ENCODE measurements at places on chromosomes 2 and 18.

DNA sequence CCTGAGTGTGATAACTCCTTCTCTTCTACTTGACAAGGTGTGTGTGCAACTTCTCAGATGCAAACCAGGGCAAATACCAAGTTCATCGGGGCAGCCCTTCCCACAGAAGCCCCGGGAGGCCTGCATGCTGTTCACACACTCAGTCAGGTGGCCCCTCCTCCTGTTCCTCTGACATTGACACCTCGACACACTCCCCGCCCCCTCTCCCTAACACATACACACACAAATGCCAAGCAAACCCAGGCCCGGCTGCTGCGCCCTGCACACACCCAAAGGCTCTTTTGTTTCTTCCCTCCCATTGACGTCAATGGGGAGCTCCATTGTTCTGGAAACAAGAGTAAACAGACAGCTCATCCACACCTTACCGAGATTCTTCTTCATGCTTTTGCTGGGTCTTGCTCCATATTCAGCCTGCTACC, 1.7 kb upstream of the PER2 start:
- no peaks in the 10 kb centered on the region for H3K27me3 ChIP-seq
- no peaks in the 10 kb centered on the region for H3K36me3 ChIP-seq
- no peak overlapping the region for H3K4me3 ChIP-seq
- DNase-seq, result no peak

- DNase-seq, result no peak
- no peaks in the 10 kb centered on the region for H3K4me1 ChIP-seq
- no peaks in the 10 kb centered on the region for H3K36me3 ChIP-seq
- no peaks in the 10 kb centered on the region for H3K27me3 ChIP-seq
These were observed 186.0 kb downstream of the CAMKMT start for GRCh38 chr2:44547718-44548117.

- H3K27me3 ChIP-seq, result no peaks in the 10 kb centered on the region
- DNase-seq, result no peak
- H3K4me3 ChIP-seq, result no peak overlapping the region
- H3K4me1 ChIP-seq, result no peaks in the 10 kb centered on the region
These were observed 261.7 kb upstream of the SLC14A2 start for GRCh38 chr18:45353530-45353929.

- peaks cover 52% of the 10 kb centered on the region for H3K4me1 ChIP-seq
- H3K4me3 ChIP-seq, result no peak overlapping the region
- H3K27ac ChIP-seq, result peak overlapping the region; percentile 97
These were observed 60.7 kb downstream of the LRRFIP1 start for GRCh38 chr2:237688081-237688480.

GRCh38 chr2:60657673-60658072, 98.4 kb upstream of the PAPOLG start:
- H3K4me1 ChIP-seq, result no peaks in the 10 kb centered on the region
- H3K27me3 ChIP-seq, result no peaks in the 10 kb centered on the region
- no peak overlapping the region for H3K4me3 ChIP-seq
- H3K27ac ChIP-seq, result no peak overlapping the region
- H3K36me3 ChIP-seq, result no peaks in the 10 kb centered on the region
- DNase-seq, result no peak

GRCh38 chr18:46320928-46321711, 216.9 kb downstream of the HAUS1 start:
- H3K27me3 ChIP-seq, result no peaks in the 10 kb centered on the region
- H3K4me3 ChIP-seq, result no peak overlapping the region
- no peaks in the 10 kb centered on the region for H3K4me1 ChIP-seq
- H3K36me3 ChIP-seq, result no peaks in the 10 kb centered on the region
- DNase-seq, result no peak

- no peak overlapping the region for H3K27ac ChIP-seq
- no peaks in the 10 kb centered on the region for H3K27me3 ChIP-seq
- H3K36me3 ChIP-seq, result no peaks in the 10 kb centered on the region
- H3K4me1 ChIP-seq, result peaks cover 2% of the 10 kb centered on the region
- no peak for DNase-seq
These were observed 33.7 kb downstream of the TMEM17 start for GRCh38 chr2:62472312-62472711.

GRCh38 chr18:35376393-35376741, 770 bp downstream of the ZNF396 start:
- no peaks in the 10 kb centered on the region for H3K36me3 ChIP-seq
- no peaks in the 10 kb centered on the region for H3K27me3 ChIP-seq
- H3K4me3 ChIP-seq, result peak overlapping the region; percentile 94
- no peak for DNase-seq

- no peak for DNase-seq
- no peaks in the 10 kb centered on the region for H3K4me1 ChIP-seq
- H3K27me3 ChIP-seq, result no peaks in the 10 kb centered on the region
These were observed 275.8 kb downstream of the LNPK start for GRCh38 chr2:175726223-175726622.

GRCh38 chr2:64352292-64352691, 101.7 kb upstream of the LGALSL start:
- H3K4me3 ChIP-seq, result no peak overlapping the region
- no peak for DNase-seq
- H3K4me1 ChIP-seq, result no peaks in the 10 kb centered on the region
- no peak overlapping the region for H3K27ac ChIP-seq
- no peaks in the 10 kb centered on the region for H3K36me3 ChIP-seq
